Activated T-cell treated with anti-CD3 and anti-CD28 coated beads, Interleukin-2, amount 50 U/mL, for 72 hours (primary cell): ENCODE measurements at places on chromosomes 5 and 9. TPM values are rescaled to one million over a fixed set of nuclear protein-coding genes. Genes with fewer than 3 reads are reported as not detected.

DNA sequence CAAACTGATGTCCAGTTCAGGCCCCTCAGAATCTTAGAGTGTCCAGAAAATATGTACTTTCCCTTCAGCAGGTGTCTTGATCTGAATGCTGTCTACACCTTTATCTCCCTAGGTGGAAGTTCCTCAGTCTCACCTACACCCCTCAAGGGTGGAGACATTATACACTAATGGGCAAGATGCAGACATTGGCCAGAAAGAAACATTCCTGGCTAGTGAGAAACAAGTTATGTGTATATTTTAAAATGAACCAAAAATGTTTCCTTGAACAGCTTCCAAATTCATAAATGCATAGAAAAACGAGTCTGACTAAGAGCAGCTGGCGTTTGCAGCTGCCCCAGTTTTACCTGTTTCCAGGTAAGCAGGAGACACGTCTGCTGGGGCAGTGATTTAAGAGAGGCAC lies 140.5 kb upstream of the IRX4 start:
- no peak for DNase-seq

DNA sequence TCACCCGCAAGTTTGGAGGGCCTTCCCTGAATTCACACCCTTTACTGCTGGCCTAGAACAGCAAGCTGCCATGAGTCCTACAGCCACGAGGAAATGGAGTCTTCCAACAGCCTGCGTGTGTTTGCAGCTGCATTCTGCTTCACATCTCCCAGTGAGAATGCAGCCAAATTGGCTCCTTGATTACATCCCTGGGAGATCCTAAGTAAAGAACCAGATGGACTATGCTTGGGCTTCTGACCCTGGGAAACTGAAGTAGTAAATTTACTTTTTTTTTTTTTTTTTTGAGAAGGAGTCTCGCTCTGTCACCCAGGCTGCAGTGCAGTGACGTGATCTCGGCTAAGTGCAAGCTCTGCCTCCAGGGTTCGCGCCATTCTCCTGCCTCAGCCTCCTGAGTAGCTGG lies 617.0 kb upstream of the CDH18 start:
- DNase-seq: no peak

DNA sequence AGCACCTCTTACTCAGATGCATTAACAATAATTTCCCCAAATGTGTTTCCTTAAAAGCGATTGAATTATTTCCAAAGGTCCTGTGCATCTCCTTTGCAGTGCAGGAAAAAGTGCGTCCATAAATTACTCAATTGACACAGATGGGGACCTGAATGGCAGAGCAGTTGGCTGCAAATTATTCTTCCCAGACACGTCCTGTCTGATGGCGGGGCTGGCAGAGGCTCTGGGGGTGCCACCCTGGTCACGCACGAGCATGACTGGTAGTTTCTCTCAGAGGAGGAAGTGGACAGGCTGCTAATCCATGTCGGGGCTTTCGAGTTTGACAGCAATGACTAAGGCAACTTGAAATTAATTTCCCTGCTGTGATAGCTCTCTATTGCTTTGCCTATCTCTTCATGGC lies 264.8 kb upstream of the BRINP1 start:
- DNase-seq: no peak

- no peak for DNase-seq
Measured at GRCh38 chr5:141874262-141874964, 3.8 kb downstream of the PCDH1 start.

DNA sequence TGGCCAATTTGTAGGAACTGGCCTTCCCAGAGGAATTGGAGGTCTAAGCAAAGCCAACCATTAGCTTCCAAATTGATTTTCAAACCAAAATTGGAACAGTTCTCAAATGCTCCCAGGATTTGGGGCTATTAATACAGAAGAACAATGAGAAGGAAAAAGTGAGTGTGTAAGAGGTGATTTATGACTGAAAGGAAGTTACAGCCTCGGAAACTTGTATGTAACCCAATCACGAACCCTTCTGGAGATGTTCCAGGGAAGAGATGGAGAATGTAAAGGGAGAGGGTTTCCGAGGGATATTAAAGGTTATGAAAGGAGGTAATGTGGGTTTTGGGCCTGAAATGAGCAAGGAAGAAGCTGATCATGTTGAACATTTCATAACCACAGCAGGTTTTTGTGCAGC lies 93.2 kb upstream of the CXCL14 start:
- no peak for DNase-seq

GRCh38 chr9:109861499-109861898 lies 81.5 kb downstream of the PALM2AKAP2 start:
- DNase-seq: no peak

- DNase-seq: no peak
Measured at GRCh38 chr9:17881371-17881770, 302.5 kb downstream of the SH3GL2 start.

DNA sequence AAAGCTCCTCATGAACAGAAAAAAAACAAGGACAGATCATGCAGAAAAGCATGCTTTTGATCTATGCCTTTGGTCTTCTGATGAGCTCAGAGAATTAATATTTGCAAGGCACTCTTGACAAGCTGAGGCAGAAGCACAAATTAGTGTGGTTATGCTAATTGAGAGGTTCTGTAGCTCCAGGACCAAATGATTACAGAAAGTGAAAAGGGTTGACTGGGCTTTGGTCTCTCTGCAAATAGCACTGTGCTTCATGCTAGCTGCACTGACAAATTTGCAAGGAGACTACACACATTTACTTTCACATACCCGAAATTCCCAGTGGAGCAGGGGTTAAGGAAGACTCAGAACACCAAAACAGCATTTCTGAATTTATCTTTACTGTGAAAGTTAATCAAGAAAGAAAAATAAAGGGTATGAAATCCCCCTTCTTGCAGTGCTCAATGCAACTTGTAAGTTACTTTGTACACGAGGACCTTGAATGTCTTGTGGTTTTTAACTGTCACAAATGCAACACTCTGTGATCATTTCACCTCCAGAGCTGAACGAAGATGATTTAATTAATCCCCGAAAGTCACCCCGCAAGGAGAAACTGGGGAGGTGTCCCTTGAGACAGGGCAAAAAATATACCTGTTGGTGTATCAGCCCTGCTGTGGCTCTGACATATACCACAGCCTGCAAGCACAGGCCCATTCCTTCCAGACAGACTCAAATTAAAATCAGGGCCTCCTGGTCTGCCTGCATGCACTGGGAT lies 11.9 kb downstream of the RAPGEF1 start:
- no peak for DNase-seq

GRCh38 chr9:137702615-137703379 lies 84.0 kb downstream of the EHMT1 start:
- DNase-seq: no peak

- DNase-seq: no peak
Measured at GRCh38 chr9:76588316-76588715, 129.3 kb downstream of the GCNT1 start.

GRCh38 chr5:147619281-147619878 lies 109.5 kb upstream of the DPYSL3 start:
- no peak for DNase-seq

DNA sequence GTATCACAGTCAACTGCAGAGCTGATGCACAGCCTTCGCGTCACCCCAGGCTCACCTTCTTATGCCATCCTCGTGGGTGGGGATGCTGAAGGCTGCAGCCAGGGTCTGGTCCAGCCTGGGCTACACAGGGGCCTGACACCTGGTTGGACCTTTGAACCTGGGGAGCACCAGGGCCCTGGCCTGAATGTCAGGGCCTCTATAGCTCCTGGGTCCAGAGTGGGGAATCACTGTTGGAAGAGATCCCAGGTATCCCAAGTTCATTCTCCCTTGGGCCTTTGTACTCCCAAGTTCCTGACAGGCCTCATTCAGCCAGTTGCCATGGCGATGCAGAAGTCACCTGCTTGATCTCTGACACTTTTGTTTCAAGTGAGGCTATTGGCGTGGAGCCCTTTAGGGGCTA lies 43.8 kb downstream of the ZNF618 start:
- DNase-seq: no peak

GRCh38 chr9:129403779-129404620 lies 216.9 kb downstream of the C9orf50 start:
- no peak for DNase-seq

DNA sequence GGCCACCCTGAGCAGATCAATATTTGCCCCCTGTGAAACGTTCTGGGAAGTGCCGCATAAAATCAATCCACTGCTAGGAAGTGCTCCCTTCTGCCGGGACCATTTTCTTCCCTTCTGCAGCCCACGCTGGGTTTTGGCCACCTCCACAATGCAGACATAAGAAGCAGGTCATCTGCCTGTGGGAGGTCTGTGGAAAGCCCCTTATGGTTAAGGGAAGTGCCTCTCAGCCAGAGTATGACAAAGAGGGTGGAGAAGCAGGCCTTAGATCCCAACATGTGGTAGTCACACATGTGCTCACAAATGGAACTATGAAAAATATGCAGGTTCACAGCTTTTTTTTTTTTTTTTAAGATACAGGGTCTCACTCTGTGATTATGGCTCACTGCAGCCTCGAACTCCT lies 82.8 kb downstream of the SLC1A3 start:
- DNase-seq: no peak

DNA sequence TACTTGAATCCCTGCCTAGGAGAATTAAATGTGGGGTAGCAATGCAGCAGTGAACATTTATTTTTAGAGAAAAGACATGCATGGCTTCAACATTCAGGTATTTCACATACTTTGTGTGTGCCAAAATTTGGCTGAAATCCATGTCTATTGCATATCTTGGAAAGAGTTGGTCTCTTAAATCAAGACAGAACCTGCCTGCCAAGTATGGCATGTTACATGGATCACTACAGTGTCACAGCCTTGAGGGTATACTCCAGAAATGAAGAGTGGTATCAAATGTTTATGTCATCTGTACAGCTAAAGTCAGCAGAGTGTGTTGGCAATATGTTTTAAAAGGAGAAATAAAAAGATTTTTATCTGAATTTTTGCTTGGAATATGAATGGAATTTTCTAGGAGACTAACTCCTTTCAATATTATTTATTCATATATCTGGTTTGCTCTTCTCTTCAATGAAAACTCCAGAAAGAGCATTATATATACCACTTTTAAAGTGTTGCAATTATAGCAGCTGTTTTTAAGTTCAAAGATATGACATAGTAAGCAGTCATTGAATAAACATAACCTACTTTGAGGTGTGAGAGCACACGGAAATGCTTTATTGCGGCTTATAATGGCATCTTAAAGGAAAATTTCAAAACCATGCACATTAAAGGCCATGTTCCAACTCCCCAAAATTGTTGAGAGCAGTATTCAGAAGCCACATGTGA lies 95.4 kb upstream of the MINAR2 start:
- DNase-seq: no peak

GRCh38 chr5:32909207-32909606 lies 198.1 kb downstream of the NPR3 start:
- no peak for DNase-seq

DNA sequence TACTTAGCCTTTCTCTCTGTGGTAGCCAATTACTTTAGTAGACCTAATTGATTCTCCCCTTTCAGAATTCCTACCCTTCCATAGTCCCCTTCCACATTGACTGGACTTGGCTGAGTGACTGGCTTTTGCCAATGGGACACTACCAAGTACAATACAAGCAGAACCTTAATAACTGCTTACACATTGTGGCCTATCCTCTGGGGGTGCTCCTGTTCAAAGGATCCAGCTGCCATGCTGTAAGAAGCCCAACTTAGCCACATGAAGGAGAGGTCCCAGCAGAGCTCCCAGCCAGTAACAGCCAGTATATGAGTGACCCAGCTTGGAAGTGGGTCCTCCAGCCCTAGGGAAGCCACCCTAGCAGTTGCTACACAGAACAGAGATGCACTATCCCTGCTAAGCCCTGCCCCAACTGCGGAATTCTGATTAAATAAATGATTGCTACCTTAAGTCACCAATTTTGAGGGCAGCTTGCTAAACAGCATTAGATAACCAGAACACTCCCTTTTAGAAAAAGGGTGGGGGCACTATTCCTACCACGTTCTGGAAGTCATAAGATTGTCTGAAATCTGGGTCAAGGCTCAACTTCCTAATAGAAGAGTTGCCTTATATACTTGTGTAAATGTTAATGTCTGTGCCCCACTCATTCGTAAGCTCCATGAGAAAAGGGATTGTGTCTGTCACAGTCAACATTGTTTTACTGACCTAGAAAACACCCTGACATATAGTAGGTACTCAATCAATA lies 11.1 kb upstream of the APTX start:
- DNase-seq: no peak

DNA sequence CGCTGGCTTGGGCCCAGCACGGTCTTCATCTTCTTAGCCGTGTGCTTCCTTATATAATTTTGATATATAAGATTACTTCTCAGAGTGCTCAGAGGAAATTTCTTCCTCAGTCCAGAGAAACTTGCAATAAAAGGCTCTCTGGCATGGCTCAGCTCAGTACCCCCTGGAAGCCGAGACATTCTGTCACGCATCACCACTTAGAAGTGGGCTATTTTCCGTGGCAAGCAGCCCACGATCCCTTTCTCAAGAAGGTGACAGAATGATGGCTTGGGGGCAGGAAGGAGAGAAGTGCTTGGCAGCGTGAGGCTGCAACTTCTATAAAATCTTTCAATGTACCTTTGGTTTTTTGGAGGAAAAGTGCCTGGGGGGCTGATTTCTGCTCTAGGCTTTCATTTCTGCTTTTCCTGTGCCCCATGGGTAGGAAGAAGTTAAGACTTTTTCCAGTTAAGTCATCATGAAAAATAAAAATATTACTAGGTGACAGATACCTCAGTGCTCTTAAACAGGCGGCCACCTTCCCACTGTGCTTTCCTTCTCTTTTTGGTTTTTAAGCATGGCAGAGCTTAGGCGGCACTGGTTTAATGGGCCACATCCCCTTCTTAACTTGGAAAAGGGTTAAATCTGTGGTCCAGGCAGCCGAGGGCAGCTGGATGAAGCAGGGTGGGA lies 104.6 kb downstream of the MVB12B start:
- DNase-seq: no peak

DNA sequence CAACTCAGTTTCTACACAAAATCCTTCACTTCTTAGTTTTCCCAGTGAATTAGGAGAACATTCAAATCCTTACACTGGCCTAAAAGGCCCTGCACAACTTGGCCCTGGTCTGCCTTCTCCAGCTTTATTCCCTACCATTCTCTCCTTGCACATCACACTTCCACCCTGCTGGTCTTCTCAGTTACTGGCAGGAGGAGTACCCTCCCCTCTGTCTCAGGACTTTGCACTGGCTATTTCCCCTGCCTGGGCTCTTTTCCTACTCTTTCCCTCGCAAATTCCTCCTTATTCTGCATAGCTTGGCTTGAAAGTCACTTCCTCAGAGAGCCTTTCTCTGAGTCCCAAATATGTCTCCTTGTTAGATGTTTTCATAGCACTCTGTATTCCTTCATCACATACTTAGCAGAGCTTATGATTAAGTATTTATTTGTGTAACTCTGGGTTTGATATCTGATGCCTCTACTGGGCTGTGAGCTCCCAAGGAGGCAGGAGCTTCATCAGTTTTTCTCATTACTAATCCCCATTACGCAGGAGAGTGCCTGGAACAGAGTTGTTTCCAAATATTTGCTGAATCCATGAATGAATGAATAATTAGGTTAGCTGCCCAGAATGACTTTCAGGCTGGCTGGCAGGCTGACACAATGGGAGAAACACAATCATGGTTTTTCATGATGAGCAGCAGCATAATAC lies 159.8 kb upstream of the KLF9 start:
- DNase-seq: no peak

GRM6 gene
- not detected for total RNA-seq

SPINK4 gene
- not detected for total RNA-seq

SPATA31A7 gene
- total RNA-seq: not detected

ANKRD18B gene
- total RNA-seq: 0.48 TPM

MCTP1 gene
- 1.2 TPM for total RNA-seq

ARL14EPL gene
- not detected for total RNA-seq

TAL2 gene
- total RNA-seq: not detected

TXNDC15 gene
- 46.9 TPM for total RNA-seq

SPATA31D4 gene
- not detected for total RNA-seq

NSMF gene
- total RNA-seq: 28.5 TPM
